ENCODE measurements at places on chromosomes 16 and 17.

GRCh38 chr17:51362811-51363585, 102.7 kb downstream of the UTP18 start:
- no peak for DNase-seq

GRCh38 chr17:2137342-2138098, 82.6 kb downstream of the HIC1 start:
- DNase-seq, result no peak

GRCh38 chr17:45823598-45823997, 21.1 kb upstream of the SPPL2C start:
- DNase-seq, result no peak

DNA sequence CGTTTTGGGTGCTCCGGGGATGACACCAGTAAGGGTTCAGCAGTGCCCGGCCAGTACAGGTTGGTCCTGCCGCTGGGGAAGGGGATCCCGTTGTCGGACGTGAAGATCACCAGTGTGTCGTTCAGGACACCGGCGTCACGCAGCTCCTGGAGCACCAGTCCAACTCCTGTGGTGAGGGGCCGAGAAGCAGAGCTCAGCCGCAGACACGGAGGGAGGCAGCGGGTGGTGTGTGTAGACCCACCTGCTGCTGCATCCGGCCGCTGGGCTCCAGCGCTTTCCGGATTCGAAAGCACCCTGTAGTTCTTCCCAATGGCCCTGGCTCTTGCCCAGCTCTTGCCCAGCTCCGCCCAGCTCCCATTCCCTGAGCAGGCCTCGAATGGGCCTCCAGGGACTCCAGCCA, 8.0 kb downstream of the SGSH start:
- DNase-seq, result no peak

GRCh38 chr17:45451131-45451530, 18.5 kb upstream of the ARHGAP27 start:
- no peak for DNase-seq

GRCh38 chr16:46612121-46612520, 9.1 kb downstream of the SHCBP1 start:
- DNase-seq, result no peak

GRCh38 chr17:14902803-14903202, 362.3 kb downstream of the PMP22 start:
- DNase-seq, result no peak

DNA sequence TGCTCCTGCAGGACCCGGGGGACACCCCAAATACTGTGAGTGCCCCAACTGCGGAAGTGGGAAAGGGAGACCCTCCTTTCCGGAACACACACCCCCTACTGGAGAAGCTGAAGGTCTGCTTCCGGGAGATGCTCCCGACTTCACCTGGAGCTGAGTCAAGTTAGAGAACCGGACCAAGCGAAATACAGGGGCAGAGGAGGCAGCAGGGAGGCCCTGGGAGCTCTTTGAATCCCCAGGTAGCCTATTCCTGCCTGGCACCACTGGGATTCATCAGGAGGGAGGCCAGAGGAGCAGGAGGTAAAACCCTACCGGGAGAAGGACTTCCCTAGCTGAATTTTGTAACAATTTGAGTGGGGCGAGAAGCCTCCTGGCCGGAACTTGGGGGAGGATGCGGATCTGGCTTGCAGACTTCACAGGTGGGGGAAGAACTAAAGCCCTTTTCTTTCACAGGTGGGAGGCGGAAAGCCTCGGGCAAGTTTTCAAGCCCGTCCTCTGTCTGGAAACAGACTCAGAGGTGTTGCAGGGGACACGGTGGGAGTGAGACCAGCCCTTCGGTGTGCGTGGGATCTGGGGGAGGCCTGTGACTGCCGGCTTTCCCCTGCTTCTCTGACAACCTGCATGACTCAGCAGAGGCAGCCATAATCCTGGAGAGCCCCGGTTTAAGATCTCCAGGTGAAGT, 22.4 kb upstream of the TEKT1 start:
- DNase-seq, result no peak

DNA sequence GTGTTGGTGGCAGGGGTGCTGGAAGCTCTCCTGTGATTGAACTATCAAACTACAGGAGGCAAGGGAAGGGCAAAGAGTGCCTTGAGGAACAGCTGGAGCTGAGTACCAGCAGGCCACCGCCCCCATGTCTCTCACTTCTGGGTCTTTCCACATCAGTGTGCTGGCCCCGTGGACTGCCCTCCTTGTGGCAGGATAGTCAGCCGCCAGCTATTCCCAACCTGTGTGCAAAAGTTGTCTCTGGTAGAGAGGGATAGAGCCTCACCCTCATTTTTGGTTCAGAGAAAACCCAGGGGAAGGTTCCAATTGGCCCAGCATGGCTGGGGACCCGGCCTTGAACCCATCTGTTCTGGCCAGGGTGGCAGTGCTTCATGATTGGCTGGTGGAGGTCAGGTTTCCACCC, 211.8 kb downstream of the IRF8 start:
- no peak for DNase-seq

GRCh38 chr16:83808573-83809014, 816 bp downstream of the HSBP1 start:
- no peak for DNase-seq

- DNase-seq, result no peak
Observed at GRCh38 chr17:60652454-60653247, 25.0 kb upstream of the BCAS3 start.

GRCh38 chr16:54286366-54287130, at the start of gene IRX3:
IRX3 (minus strand) TSS chr16:54286787; CDS start chr16:54286050, 737 bp downstream.
- DNase-seq, result no peak

DNA sequence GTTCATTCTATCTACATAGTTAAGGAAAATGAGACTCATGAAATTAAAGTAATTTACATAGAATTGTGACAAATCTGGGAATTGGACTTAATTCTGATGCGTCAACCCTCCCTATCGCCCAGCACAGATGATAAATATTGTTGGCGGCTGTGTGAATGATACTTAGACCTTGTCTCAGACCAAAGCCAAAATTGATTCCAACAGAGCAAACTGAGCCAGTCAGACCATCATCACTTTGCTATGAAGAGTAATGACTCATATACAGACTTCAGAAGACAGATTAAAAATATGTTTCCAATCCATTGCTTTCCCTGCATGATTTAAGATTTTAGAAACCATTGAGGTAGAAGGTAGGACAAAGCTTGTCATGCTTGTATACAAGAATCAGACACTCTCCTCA, 1156.7 kb upstream of the CDH8 start:
- no peak for DNase-seq

- no peak for DNase-seq
Observed at GRCh38 chr16:360698-361336, 8.3 kb upstream of the AXIN1 start.

GRCh38 chr17:78200451-78200850, 13.3 kb downstream of the AFMID start:
- no peak for DNase-seq

- no peak for DNase-seq
Observed at GRCh38 chr16:79805621-79806020, 205.1 kb upstream of the MAF start.

DNA sequence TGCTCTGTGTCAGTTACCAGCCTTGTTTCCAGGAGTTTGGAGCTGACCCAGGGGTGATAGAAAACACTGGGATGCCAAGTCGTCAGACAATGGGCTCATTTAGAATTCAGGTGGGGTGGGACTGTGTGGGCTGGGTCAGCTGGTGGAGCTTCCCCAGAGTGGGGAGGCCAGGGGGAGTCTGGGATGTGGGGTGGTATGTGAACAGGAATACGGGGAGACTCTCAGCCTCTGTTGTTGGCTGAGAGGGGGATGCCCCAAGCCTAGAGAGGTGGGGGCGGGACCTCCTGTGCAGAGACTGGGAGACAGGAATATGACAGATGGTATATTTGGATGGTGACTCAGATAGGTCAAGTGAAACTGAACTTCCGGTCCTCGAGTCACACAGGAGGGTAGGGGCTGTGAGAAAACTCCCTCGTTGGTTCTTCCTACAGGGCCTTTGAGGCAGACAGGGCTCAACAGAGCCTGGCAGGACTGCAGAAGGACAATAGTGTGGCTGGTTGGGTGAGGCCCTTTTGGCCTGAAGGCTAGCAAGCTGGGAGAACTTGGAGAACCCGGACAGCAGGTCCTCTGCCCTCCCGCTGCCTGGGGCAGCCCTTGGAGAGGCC, 23.7 kb downstream of the CDH1 start:
- DNase-seq, result no peak

- no peak for DNase-seq
Observed at GRCh38 chr16:66476328-66477027, 49.4 kb downstream of the BEAN1 start.

DNA sequence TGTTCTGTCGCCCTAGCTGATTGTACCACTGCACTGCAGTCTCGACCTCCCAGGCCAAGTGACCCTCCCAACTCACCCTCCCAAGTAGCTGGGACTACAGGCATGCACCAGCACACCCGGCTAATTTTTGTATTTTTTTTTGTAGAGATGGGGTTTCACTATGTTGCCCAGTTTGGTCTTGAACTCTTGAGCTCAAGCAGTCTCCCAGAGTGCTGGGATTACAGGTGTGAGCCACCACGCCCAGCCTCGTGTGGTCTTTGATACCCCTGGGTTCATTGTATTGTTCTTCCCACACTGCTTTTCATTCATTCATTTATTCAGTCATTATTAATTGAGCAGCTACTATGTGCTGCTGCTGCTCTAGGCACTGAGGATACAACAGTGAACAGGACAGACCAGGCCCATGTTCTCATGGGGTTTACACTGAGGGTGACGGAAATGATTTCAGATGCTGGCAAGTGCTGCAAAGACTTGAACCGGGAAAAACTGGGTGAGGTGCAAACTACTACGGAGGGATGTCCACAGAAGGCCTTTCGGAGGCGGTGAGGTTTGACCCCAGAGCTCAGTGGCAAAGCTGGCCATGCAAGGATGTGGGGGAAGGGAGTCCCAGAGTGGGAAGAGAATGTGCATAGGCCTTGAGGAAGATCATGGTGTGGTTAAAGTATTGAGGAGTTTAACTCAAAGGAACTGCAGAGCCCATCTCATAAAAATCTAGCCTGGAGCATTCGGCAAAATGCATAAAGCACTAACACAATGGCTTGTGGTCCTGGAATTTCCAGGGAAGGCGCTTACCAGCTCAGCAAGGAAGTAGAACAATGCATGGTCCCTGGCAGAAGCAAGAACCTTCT, 10.9 kb downstream of the ABCC1 start:
- no peak for DNase-seq

GRCh38 chr17:47736501-47737495, 3.8 kb downstream of the TBX21 start:
- no peak for DNase-seq
